ENCODE measurements at places on chromosomes 13 and 19. TPM values are rescaled to one million over a fixed set of nuclear protein-coding genes. Genes with fewer than 3 reads are reported as not detected.

GRCh38 chr13:20721454-20722357 lies 18.2 kb downstream of the IL17D start:
- no peak for DNase-seq

The ATP8A2 gene
- polyA plus RNA-seq: 0.02 TPM

- DNase-seq: peak; percentile 9
These were observed 188.5 kb upstream of the HTR2A start for GRCh38 chr13:47085346-47085745.

- DNase-seq: no peak
These were observed 61.5 kb upstream of the SLC15A1 start for GRCh38 chr13:98813993-98814392.

GRCh38 chr19:40175820-40176219 lies 15.4 kb upstream of the MAP3K10 start:
- DNase-seq: no peak

- DNase-seq: no peak
These were observed 53.7 kb downstream of the USP12 start for GRCh38 chr13:27117952-27118351.

DNA sequence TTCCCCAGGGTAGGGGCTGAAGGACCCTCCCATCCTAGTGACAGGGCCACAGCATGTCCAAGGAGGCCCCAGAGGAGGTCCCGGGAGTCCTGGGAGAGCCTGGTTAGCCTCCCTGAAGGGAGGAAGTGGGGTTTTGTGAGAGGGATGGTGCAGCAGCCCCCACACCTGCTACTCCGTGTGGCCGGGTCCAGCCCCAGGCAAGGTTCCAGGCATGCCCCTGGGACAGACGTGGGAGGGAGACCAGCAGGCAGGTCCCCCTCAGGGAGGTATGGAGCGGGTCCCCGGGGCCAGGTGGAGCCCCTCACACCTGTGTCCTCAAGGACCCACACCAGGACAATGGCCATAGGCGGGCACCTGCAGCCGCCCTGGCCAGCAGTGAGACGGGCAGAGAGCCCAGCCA lies 1.9 kb upstream of the F7 start:
- no peak for DNase-seq

The TMEM145 gene
- not detected for polyA plus RNA-seq

- no peak for DNase-seq
These were observed 37.0 kb downstream of the ZNF136 start for GRCh38 chr19:12199757-12200419.

- DNase-seq: no peak
These were observed 207.0 kb downstream of the SHISA2 start for GRCh38 chr13:25844559-25845434.

The CRB3 gene
- not detected for polyA plus RNA-seq

The ZNF560 gene
- polyA plus RNA-seq: 0.38 TPM

The NLRP4 gene
- not detected for polyA plus RNA-seq

GRCh38 chr19:3607303-3608078 lies 816 bp upstream of the TBXA2R start:
- no peak for DNase-seq

The FCHO1 gene
- polyA plus RNA-seq: 0.47 TPM

The ZFR2 gene
- polyA plus RNA-seq: 0.15 TPM

GRCh38 chr13:86579662-86580061 lies 780.4 kb upstream of the SLITRK6 start:
- DNase-seq: no peak

DNA sequence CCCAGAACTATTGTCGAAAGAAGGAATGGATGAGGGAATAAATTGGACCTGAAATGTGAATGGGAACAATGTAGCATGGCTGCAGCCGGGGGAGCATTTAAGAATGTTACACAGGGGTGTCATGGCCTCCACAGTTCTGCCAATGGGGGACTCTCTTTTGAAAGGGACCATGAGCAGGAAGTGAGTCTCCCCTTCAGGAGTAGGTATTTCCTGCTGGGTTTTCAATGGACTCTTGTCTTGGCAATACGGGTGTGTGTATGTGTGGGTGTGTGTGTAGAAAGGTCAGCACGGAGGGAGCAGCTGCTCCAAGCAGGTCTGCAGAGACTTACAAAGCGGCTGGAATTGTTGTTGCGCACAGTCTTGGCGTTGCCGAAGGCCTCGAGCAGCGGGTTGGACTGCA lies 24.4 kb downstream of the MYO1F start:
- DNase-seq: no peak

GRCh38 chr13:66180836-66181235 lies 1049.3 kb downstream of the PCDH9 start:
- DNase-seq: no peak

DNA sequence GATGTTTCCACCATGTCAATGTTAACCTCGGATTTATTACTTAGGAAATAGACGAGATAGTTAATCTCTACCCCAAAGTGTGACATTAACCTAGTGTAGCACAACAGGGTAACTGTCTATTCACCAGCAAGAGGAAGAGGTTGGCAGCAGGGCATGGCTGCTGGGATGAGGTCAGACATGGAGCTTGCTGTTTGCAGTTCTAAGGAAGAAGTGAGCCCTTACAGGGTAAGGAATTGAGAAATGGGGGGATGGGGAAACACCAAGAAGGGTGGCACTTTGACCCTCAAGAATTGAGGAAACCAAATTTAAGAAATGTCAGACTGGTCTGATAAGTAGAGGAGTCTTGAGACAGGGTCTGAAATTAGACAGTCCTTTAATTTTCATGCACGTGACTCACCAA lies 62.4 kb downstream of the MBD3L2B start:
- no peak for DNase-seq

- DNase-seq: no peak
These were observed 5.1 kb downstream of the GAMT start for GRCh38 chr19:1396019-1396767.

GRCh38 chr13:76654263-76654662 lies 231.9 kb downstream of the KCTD12 start:
- no peak for DNase-seq

- peak; percentile 9 for DNase-seq
These were observed 2541.1 kb downstream of the PCDH9 start for GRCh38 chr13:64688893-64689677.

DNA sequence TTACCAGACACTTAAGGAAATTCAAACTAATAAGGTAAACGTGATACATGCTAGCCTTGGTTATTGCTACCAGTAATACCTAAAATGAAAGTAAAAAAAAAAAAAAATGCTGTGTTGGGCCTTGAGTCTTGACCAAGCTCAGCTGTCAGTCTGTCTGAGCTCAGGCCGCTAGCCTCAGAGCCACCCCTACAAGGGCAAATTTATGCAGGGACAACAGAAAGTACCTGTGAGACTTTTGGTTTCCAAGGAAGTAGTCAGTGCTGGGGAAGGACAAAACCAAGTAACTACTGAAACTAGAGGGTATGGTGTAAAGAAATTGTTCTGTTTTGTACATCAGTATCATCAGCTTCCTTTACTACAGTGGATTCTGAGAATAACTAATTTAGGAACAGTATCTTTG lies 134.3 kb upstream of the SLITRK5 start:
- no peak for DNase-seq
